ENCODE measurements at places on chromosomes 16 and 17.
A peak's percentile ranks its signal among the peaks of the same experiment; 100 is the strongest.

DNA sequence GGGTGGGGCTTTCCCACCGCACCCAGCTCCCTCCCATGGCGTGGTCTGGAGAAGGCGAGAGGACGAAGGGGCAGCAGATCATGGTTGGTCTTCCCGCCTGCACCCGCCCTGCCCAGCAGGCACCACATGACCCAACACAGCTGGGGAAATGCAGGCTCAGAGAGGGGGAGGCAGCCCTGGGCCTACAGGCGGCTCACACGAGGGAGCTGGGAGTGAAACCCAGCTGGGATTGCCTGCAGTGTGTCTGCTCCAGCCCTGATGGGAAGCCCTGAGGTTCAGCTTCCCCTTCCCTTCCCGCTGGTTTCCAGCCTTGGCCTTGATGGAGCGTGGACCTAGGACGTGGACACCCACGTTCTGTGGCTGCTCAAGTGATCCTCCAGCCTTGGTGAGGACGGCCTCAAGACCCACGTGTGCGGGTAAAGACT lies 20.0 kb upstream of the PABPN1L start:
- DNase-seq, result no peak

- DNase-seq, result no peak
Measured at GRCh38 chr17:55872374-55872773, 121.5 kb downstream of the PCTP start.

DNA sequence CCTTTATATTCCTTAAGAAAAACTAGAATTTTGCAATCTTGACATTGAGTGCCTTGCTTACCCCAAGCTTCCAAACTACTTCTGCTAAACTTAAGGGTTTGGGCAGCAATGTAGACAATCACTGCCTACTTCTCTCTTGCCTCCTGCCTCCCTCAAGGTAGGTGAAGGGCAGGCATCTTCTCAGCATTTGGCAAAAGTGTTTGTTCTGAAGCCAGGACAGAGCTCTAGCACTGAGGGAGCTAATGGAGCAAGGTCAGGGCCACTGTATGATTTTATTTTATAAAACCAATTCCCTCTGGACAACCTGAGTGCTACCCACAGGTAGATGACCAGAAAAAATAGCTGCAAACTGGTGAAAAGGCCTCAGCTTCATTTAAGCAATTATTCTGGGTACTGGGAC lies 111.8 kb downstream of the IRX3 start:
- no peak for DNase-seq

GRCh38 chr16:27549464-27549745 lies 308 bp downstream of the GTF3C1 start:
- no peak for DNase-seq

- no peak for DNase-seq
Measured at GRCh38 chr17:40373324-40373723, 8.8 kb upstream of the GJD3 start.

GRCh38 chr17:31492880-31493655 lies 101.6 kb downstream of the RAB11FIP4 start:
- DNase-seq, result peak; percentile 83

- DNase-seq, result no peak
Measured at GRCh38 chr17:70345061-70345460, 175.7 kb downstream of the KCNJ2 start.

DNA sequence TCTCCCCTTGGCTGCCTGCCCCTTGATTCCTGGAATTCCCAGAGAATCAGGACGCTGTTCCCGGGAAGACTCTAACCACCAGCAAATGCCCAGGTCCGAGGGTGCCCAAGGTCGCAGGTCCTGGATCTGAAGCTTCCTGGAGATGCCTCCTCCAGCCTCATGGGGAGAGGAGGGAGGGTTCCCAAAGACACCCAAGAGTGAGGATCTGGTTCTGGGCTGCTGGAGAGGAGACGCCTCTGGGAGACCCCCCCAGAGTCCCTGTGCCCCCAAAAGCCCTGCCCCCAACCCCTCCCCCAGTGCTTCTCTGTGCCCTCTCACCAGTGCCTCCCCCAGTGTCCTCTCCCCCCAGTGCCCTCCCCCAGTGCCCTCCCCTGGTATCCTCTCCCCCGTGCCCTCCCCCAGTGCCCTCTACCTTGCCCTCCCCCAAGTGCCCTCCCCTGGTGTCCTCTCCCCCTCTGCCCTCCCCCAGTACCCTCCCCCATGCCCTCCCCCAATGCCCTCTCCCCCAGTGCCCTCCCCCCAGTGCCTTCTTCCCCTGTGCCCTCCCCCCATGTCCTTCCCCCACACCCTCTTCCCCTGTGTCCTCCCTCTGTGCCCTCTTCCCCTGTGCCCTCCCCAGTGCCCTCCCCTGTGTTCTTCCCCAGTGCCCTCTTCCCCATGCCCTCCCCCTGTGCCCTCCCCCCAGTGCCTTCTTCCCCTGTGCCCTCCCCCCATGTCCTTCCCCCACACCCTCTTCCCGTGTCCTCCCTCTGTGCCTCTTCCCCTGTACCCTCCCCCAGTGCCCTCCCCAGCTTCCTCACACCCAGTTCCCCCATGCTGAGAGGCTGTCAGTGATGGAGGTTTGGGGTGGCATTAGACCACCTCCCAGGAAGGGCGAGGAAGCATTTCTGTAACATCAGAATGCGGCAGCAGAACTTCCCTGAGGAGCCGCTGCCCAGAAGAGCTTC lies 6.3 kb upstream of the SECTM1 start:
- DNase-seq, result no peak

GRCh38 chr17:39209317-39210092 lies 9.4 kb downstream of the RPL19 start:
- DNase-seq, result peak; percentile 79

GRCh38 chr16:87305505-87306391 lies 11.4 kb downstream of the C16orf95 start:
- no peak for DNase-seq

GRCh38 chr16:78137782-78138616 lies 38.5 kb downstream of the WWOX start:
- no peak for DNase-seq

DNA sequence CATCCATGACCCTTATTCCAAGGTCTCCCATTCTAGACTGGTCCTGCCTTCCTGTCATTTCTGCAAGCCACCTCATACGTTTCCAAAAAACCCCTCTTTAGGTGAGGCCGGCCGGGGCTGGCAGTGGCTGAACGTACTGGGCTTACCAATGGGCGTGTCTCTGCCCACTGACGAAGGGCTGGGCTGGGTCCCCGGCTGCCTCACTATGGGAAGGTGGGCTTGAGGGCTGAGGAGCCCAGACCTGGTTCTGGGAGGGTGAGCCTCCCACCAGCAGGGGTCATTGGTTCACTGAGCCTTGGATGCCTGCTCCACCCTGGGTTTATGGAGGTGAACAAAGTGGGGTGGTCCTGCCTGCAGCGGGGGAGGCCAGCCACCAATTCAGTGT lies 19.9 kb downstream of the KDM8 start:
- DNase-seq, result no peak

DNA sequence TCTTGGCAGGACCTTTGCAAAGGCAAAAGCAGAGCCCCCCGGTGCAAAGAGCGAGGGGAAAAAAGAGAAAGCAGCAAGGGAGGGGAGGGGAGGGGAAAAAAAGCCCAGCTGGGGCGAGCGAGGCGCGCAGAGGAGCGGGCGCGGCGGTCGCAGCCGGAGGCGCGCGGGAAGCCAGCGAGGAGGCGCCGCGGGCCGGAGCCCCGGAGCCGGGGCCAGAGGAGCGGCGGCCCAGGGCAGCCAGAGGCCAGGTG lies 129 bp downstream of the IRX5 start:
- DNase-seq, result no peak

GRCh38 chr16:85395207-85395912 lies 217.8 kb upstream of the GSE1 start:
- DNase-seq, result no peak

DNA sequence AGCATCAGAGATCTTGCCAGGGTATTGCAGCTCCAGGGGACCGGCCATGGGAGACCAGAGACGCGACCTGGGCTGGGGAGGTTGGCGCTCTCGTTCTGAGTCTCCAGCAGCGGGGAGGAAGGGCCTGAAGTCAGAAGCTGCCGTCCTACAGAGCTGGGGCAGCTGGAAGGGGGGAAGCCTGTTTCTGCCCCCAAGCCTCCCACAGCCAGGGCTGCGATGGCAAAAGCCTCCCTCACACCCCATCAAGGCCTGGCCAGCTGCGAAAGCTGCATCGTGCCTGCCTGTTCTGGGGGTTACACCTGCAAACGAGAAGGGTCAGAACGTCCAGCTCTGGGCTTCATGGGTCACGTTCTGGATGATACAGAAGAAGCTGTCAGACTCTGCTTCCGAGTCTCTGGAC lies 26.1 kb downstream of the MAPK8IP3 start:
- no peak for DNase-seq

DNA sequence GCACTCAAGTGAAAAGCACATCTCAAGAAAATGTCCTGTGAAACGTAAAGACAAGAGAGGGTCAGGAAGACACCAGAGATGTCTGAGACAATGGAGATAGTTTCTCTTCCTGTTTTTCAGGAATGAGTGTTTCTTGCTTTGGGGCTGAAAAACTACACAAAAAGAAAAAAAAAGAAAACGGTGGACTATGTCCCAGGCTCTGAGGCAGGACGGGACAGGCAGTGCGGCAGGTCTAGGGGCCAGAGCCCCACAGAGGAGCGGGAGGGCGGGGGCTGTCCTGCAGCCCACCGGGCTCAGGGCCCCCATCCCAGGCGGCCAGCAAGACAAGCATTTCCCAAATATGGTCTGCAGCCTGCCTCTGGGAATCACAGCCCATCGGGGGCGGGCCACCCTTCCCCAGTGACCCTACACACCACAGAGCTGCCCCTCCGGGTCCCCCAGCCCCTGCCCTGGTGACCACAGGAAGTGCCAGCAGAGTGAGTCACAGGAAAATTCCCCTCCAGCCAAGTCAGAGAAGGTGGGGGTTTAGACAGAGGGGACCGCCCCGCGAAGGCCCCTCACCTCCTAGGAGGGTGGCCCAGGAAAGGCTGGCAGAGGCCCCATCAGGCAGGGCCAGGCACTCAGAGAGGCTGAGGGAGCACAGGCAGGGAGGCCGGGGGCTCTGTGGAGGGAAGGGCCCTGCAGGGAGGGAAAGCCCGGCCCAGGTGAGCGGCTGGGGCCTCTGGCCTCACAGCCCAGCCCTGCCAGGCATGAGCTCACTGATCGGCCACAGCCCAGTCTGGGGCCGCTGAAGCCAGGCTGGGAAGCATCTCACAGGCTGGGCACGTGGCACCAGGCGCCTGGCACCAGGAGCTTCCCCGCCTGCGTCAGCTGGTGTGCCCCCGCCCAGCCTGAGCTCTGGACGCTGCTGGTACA lies 6.3 kb downstream of the BCAR1 start:
- DNase-seq, result no peak

GRCh38 chr17:77117415-77117814 lies 23.4 kb upstream of the SEC14L1 start:
- DNase-seq, result no peak

DNA sequence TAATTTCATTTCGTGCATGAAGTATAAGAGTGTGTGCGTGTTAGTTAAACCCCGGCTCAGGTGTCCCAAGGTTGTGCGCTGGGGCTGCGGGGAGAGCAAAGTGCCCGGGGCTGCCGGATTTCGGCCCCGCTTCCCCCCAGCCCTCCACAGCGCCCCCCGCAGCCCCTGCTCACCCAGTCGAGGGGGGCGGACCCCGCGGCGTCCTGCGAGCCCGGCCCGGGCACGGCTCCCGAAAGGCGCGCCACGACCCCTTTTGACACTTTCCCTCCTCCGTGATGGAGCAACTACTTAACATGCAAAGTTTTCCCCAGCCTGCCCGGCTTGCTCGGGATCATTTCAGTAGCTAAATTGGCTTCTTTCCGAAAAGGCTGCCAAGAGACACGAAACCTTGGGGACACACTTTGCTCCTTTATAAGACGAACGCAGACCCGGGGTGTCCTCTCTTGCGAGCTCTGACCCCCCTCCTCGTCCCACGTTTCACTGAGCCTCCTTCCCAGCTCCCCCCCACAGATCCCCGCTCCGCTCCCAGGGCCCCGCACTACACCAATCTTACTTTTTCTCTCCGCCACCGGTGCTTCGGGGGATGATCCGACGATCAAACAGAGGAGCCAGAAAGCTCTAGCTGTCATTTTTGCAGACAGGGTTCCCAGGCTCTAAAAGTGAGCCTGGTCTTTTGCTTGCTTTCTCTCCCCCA lies 552 bp downstream of the C17orf58 start:
- peak; percentile 49 for DNase-seq

DNA sequence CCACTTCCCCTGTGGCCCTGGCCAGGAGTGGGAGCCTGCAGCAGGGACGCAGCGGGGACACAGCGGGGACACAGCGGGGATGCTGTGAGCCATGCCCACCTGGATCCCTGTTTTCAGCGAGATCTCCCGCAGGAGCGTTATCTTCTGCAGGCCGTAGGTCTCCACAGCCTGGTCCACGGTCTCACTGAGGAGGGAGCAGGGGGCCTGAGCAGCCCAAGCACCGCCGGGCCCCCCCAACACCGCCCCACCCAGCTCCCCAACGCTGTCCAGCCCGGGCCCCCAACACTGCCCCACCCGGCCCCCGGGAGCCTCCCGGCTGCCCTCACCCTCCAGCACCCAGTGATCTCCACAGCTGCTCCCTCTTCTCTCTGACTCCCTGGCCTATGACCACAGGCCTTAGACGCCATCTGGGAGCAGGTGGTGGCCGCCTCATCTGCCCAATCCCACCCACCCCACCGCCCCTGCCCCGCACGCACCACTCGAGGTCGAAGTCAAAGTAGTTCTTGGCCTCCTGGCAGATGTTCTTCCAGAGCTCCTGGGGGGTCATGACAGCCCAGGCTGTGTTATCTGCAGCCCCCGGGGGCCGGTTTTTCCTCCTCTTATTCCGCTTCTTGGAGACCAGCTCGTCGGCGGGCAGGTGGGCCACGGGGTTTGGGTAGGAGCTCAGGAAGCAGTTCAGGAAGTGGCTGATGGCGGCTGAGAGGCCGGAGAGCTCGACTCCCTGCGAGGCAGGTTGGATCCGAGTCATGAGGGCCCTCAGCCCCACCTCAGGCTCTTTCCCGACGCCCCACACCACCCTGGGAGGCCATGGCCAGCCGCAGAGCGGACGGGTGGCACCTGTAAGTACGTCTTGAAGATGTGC lies 17.0 kb downstream of the CLUH start:
- peak; percentile 37 for DNase-seq

DNA sequence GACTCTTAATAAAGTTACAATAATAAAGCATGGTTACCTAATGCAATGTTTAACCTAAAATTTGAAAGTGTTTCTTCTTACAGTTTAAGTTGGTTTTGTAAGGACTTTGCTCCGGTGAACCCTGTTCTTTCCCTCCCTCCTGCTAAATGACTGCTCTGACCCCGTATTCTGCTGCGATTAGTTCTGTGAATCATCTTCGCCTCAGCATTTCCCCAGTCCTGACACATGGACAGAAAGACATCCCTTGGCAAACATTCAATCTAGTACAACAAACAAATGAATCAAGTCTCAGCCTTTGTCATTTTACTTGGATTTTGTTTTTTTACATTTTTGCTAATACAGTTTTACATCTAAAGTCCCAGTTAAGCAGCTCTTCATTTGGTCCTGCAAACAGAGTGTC lies 15.4 kb downstream of the KCNJ2 start:
- DNase-seq, result no peak
